ENCODE measurements at places on chromosomes 7 and 10. TPM values are rescaled to one million over a fixed set of nuclear protein-coding genes. Genes with fewer than 3 reads are reported as not detected.
A peak's percentile ranks its signal among the peaks of the same experiment; 100 is the strongest.

- DNase-seq = no peak
- no peak overlapping the region for H3K4me3 ChIP-seq
- no peaks in the 10 kb centered on the region for H3K36me3 ChIP-seq
These were observed 201.8 kb upstream of the ZMIZ1 start for GRCh38 chr10:78866731-78867554.

- no peaks in the 10 kb centered on the region for H3K36me3 ChIP-seq
- no peak for DNase-seq
- H3K4me1 ChIP-seq = no peaks in the 10 kb centered on the region
- no peak overlapping the region for H3K27ac ChIP-seq
These were observed 38.3 kb upstream of the BTBD16 start for GRCh38 chr10:122232769-122233168.

GRCh38 chr7:104111271-104111670 lies 96.5 kb downstream of the ORC5 start:
- DNase-seq = no peak
- no peaks in the 10 kb centered on the region for H3K36me3 ChIP-seq
- H3K4me3 ChIP-seq = no peak overlapping the region
- H3K27me3 ChIP-seq = no peaks in the 10 kb centered on the region
- H3K27ac ChIP-seq = no peak overlapping the region
- H3K4me1 ChIP-seq = no peaks in the 10 kb centered on the region

GRCh38 chr10:15570738-15571339 lies 148.9 kb downstream of the ITGA8 start:
- H3K27me3 ChIP-seq = no peaks in the 10 kb centered on the region
- no peak for DNase-seq

GRCh38 chr10:79159785-79160184 lies 91.0 kb downstream of the ZMIZ1 start:
- no peak overlapping the region for H3K4me3 ChIP-seq
- H3K27ac ChIP-seq = no peak overlapping the region
- no peaks in the 10 kb centered on the region for H3K36me3 ChIP-seq
- DNase-seq = no peak
- H3K4me1 ChIP-seq = no peaks in the 10 kb centered on the region

DNA sequence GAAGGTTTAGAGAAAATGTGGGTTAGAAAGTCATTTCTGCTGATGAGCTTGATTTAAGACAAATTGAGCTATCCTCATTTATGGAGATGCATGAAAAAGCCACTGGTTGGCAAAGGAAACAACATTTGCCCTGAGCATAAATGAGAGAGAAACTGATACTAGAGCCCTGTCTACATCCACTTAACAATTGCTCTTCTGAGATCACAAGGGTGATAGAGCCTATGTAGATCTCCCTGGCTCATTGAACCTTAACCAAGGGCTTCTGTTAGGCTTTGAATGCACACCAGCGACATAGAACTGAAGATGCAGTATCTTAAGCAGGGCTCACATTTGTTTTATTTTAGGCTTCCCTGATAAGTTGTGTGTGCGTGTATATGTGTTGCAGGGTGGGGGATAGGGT lies 35.0 kb downstream of the GPR141 start:
- no peaks in the 10 kb centered on the region for H3K36me3 ChIP-seq
- H3K4me1 ChIP-seq = no peaks in the 10 kb centered on the region
- H3K27me3 ChIP-seq = no peaks in the 10 kb centered on the region
- H3K4me3 ChIP-seq = no peak overlapping the region

DNA sequence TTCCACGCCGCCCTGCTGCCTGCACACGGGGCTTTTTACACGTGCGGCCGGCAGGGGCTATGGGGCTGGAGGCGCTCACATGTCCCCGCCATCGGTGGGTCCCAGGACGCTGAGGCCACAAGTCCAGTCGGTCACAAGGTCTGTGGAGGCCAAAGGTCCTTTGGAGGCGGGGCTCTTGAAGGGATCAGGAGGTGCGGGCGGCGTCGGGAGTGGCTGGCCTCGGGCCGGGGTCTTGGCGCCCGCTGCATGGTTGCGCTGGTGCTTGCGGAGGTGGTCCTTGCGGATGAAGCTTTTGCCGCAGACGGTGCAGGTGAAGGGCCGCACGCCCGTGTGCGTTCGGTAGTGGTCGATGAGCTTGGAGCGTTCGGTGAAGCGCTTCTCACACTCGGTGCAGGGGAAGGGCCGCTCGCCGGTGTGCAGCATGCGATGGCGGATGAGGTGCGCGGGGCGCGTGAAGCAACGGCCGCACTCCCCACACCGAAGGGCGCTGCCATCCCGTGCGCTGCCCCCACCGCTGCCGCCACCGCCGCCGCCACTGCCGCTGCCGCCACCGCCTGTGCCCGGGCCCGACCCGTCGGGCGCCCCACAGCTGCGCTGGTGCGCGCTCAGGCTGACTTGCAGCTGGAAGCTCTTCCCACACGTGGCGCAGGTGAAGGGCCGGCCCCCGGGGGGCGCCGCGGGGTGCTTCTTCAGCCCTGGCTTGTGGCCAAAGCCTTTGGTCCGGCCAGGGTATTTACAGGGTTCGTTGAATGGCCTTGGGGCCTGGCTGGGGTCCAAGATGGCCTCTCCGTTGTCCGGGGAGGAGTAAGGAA lies 13.7 kb upstream of the ZNF777 start:
- no peak for DNase-seq
- no peak overlapping the region for H3K4me3 ChIP-seq
- no peaks in the 10 kb centered on the region for H3K27me3 ChIP-seq
- H3K36me3 ChIP-seq = peaks cover 46% of the 10 kb centered on the region
- H3K4me1 ChIP-seq = no peaks in the 10 kb centered on the region

DNA sequence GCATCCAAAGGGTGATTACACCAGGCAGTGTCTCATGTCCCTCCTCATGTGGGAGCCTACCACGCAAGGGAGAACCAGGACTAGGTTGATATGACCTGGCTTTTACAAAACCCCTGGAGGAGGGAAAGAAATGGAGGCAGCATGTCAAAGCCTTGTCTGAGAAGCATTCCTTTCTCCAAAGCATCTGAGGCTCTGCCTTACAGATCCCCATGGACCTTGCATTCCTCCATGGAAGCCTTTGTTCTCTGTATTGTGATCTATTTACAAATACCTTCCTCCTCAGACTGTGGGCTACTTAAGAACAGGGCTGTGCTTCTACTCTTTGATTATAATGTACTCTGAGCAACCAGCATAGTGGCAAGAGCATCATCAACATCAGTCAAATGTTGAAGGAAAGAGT lies 197.0 kb downstream of the PLXNA4 start:
- no peak overlapping the region for H3K27ac ChIP-seq
- no peaks in the 10 kb centered on the region for H3K36me3 ChIP-seq
- H3K4me1 ChIP-seq = no peaks in the 10 kb centered on the region
- no peaks in the 10 kb centered on the region for H3K27me3 ChIP-seq

DNA sequence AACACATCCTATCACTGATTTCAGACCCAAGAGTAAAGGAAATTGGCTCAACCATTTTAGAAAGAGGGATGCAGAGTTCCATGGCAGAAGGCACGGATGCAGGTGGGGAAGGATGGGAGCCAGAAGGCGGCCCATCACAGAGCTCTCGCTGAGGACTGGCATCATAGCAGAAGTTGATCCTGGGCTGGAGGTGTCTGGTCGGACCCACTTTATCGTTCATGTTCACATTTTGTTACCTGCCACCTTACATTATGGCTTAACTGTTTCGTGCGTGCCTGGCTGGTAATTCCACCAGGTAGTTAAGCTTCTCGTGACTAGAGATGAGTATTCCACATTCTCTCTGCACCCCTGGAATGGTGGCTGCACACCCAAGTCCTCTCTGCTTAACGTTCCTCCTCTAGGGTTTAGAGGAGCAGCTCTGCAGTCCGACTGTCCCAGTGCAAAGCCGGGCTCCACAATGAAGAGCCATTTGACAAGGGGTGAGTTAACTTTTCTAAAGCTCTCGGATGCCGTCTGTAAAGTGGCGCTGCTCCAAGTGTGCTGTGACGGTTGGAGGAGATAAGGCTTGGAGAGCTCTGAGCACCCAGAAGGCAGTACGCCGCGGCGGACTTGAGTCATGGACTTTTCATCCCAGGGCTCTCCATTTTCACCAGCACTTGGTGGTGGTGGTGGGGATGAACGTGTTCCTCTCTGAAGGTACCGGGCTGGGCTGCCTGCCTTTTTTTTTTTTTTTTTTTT lies 157.1 kb upstream of the SHH start:
- H3K4me1 ChIP-seq = no peaks in the 10 kb centered on the region
- H3K4me3 ChIP-seq = no peak overlapping the region
- no peaks in the 10 kb centered on the region for H3K27me3 ChIP-seq

GRCh38 chr10:63596924-63597323 lies 75.7 kb downstream of the REEP3 start:
- no peaks in the 10 kb centered on the region for H3K4me1 ChIP-seq
- no peak for DNase-seq
- H3K36me3 ChIP-seq = peaks cover 20% of the 10 kb centered on the region
- no peak overlapping the region for H3K27ac ChIP-seq

DNA sequence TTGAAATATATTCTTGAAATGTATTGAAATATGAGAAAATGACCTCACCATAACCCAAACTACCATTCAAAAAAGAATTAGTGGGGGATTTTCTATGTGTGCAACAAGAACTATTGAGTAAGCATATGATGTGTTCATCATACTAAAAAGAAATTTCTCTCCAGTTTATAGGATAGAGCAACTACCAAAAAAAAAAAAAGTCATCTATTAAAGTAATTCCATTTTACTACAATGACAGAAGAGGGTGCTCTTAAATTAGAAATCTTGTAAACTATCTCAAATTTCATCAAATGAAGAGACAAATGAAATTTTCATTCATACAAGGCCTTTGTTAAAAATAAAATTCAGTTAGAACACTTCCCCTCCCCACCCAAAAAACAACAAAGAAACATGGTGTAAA lies 195.4 kb upstream of the PLXDC2 start:
- no peaks in the 10 kb centered on the region for H3K4me1 ChIP-seq
- H3K4me3 ChIP-seq = no peak overlapping the region
- no peak for DNase-seq
- no peaks in the 10 kb centered on the region for H3K27me3 ChIP-seq
- no peaks in the 10 kb centered on the region for H3K36me3 ChIP-seq
- H3K27ac ChIP-seq = no peak overlapping the region

GRCh38 chr7:21108182-21108581 lies 319.7 kb upstream of the SP4 start:
- H3K4me1 ChIP-seq = no peaks in the 10 kb centered on the region
- H3K36me3 ChIP-seq = no peaks in the 10 kb centered on the region
- DNase-seq = no peak
- H3K4me3 ChIP-seq = no peak overlapping the region

GRCh38 chr10:43962346-43963191 lies 313.9 kb upstream of the ZNF32 start:
- DNase-seq = no peak
- peaks cover 1% of the 10 kb centered on the region for H3K27me3 ChIP-seq

DNA sequence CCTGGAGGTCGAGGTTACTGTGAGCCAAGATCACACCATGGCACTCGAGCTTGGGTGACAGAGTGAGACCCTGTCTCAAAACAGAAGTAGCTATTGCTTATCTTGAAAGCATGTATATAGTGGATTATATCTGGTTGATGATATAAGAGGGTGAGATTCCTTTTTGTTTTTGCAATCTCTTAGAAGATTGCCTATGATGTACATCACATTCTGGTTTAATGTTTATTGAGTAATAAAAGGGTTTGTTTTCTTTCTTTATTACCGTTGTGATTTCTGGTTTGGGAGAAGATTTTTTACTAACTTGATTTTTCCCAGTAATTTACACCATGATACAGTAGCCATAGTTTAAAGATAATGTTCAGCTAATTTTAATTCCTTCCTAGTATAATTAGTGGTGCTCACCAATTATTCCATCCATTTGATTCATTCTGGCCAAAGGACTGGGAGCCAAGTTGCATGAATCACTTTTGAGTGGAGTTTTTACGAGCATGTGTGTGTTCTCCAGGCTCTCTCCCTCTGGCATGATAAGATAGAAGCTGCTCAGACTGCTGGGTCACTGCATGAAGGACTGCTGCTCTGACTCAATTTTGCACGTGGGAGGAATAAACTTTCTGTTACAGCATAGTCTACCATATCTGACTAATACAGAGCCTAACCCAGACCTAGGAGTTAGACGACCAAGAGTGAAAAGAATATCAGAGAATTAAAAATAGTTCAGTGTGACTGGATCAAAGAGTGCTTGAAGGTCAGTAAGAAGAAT lies 13.5 kb upstream of the TSPAN13 start:
- no peak overlapping the region for H3K4me3 ChIP-seq
- H3K27ac ChIP-seq = no peak overlapping the region
- no peaks in the 10 kb centered on the region for H3K27me3 ChIP-seq
- no peaks in the 10 kb centered on the region for H3K36me3 ChIP-seq
- no peaks in the 10 kb centered on the region for H3K4me1 ChIP-seq

GRCh38 chr10:89615112-89615511 lies 29.9 kb downstream of the PANK1 start:
- no peak overlapping the region for H3K27ac ChIP-seq
- DNase-seq = no peak
- no peaks in the 10 kb centered on the region for H3K36me3 ChIP-seq
- H3K4me3 ChIP-seq = peak overlapping the region; percentile 0
- peaks cover 11% of the 10 kb centered on the region for H3K4me1 ChIP-seq

DNA sequence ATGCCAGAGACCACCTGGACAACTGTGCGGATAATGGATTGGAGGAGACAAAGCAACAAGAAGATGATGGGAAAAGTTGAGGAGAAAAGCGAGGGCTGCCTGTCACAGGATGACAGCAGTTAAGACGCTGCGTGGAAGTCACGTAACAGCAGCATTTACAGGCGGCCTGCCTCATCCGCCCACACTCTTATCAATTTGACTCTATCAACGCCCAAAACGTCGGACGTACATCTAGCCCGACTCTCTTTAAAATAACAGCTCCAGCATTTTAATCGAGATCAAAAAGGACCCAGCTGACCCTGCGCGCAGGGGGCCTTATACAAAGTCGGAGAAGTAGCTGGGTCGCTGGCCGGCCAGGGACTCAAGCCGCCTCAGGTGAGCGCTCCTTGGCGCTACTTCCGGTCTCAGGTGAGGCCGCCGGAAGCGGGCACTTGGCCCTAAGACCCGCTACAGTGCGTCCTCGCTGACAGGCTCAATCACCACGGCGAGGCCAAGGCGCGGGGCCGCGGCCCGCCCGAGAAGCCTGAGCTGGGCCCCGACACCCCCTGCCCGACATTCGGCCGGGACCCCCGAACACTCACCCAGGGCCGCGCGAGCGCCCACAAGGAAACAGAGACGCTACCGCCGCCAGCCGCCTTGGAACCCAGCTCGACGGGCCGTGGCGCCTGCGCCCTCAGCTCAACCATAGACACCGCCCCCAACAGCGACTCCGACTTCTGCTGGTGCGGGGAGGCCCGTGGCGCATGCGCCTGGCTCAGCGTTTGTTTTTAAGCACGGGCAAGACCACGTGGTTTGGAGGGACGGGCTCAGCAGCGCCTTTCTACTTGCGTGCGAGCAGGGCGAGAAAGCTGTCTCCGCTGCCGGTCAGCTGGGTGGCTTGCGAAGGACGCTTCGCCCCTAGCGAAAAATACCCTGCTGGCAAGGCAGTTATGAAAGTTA lies at the start of gene ERCC6:
TSS of gene ERCC6 (minus strand) at position 741 of the 939 bp plus-strand sequence.
- H3K36me3 ChIP-seq = no peaks in the 10 kb centered on the region
- H3K4me3 ChIP-seq = peak within 1 kb of the TSS; percentile 92
- peaks cover 2% of the 10 kb centered on the region for H3K27me3 ChIP-seq
- H3K4me1 ChIP-seq = peaks cover 24% of the 10 kb centered on the region
- peak; percentile 95 for DNase-seq
- peak within 1 kb of the TSS; percentile 93 for H3K27ac ChIP-seq

- H3K36me3 ChIP-seq = peaks cover 38% of the 10 kb centered on the region
- H3K4me1 ChIP-seq = peaks cover 28% of the 10 kb centered on the region
- H3K27ac ChIP-seq = no peak overlapping the region
- no peaks in the 10 kb centered on the region for H3K27me3 ChIP-seq
- no peak for DNase-seq
These were observed 1.9 kb downstream of the ERV3-1 start for GRCh38 chr7:65004575-65004974.

LIPF gene
- not detected for total RNA-seq

TRDMT1 gene
- total RNA-seq = 12.2 TPM

CEP55 gene
- total RNA-seq = 4.6 TPM

NCF1 gene
- 3.1 TPM for total RNA-seq

SPDYE9 gene
- total RNA-seq = not detected

CRYGN gene
- total RNA-seq = 0.39 TPM

Data from CD4-positive, CD25-positive, alpha-beta regulatory T cell (primary cell).